GM12891 (cell line): ENCODE measurements at places on chromosomes 1 and 21.

DNA sequence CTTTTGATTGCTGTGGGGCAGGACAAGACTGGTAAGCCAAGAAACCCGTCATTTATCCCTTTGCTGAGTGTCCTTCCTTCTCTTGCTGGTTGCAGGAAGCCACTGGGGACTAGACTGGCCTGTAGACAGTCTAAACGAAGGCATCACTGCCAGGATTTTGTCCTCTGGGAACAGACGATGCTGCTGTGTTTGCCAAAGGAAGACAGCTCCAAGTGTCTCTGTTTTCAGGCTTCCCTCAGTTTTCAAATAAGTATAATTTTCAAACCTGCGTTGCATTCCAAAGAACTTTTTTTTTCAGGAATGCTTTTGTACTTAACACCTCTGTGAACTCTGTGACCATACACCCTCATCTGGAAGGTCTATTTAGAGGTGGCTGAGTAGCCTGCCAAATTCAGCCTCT lies 269.4 kb downstream of the HLX start:
- no peak for DNase-seq

- no peak for DNase-seq
Observed at GRCh38 chr1:86798608-86799291, 94.4 kb downstream of the SH3GLB1 start.

- DNase-seq: no peak
Observed at GRCh38 chr21:17775431-17776126, 43.6 kb downstream of the C21orf91 start.

DNA sequence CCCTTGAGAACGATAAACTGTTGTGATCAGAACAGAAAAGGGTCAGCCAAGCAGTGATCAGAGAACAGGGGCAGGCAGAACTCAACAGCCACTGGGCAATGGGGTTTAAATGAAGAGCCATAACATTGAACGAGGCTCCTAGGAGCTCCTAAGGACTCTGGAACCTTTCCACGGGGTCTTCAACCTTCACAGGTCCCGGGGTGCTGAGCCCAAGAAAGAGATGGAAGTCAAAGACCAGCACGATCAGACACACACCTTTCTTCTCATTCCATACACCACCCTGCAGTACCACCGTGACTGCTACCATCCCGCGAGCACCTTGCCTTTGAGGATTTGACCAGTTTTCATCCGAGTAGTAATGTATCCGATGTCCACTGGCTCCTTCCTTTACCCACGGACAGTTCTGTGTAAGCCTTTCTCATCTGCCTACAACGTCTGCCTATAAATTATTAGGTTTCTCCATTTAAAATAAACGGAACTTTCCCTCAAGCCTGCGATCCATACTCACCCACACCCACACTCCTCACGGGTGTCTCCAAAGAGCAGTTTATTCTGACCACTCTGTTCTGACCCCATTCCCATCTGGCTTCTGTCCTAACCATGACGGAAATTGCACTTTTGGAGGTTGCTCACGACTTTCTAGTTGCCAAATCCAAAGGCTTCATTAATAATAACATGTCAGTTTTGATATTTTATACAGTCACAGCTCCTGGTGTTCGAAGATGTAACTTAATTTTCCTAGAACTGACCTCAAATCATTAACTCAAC lies 16.8 kb upstream of the HHAT start:
- DNase-seq: no peak

DNA sequence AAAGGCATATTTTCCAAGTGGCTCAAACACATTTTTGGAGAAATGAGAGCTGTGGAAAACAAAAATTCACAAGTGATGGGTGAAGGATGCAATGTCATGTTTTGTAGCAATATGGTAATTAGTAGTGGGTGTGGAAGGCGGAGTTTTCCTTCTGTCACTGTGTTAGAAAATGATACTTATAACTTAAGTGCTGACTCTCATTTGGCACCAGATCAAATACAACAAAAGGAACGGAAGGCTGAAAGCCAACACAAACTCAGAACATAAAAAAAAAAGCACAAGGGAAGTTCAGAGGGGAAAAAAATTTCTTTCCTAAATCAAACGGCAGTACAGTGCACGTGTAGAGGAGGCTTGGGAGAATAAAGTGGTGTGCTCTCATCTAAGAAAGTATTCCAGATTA lies at the start of gene TNFSF18:
TNFSF18 (minus strand) TSS at position 77 of the 400 bp plus-strand sequence; CDS start at position 32, 45 bp downstream.
- DNase-seq: no peak

DNA sequence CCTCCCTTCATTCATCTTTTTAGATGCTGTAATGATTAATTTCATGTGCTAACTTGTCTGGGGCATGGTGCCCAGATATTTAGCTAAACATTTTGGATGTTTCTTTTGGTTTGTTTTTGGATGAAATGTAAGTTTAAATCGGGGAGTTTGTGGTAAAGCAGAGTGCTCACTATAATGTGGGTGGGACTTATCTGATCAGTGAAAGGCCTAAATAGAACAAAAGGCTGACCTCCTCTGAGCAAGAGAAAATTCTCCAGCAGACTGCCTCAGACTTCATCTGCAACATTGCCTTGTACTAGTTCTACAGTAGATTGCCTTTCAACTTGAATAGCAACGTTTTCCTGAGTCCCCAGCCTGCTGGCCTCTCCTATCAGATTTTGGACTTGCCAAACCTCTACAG lies 183.6 kb downstream of the S1PR1 start:
- DNase-seq: no peak

GRCh38 chr1:98045767-98046641 lies 125.2 kb upstream of the DPYD start:
- no peak for DNase-seq

DNA sequence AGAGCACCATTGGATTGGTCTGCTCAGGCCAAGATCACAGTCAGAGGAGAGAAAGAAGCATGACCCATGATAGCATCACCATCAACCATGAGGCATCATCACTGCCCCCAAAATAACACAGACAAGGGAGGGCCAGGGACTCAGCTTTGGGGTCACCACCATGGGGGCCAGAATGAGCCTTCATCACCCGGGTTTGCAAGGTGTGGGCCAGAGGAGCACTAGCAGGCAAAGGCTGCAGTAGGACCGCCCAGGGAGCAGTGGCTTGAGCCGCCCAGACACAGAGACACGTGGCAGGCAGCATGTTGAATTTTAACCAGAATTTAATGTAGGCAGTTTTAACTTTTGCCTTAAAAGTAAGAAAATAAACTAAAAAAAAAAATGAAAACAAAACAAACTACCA lies 53.7 kb upstream of the TMPRSS2 start:
- no peak for DNase-seq

DNA sequence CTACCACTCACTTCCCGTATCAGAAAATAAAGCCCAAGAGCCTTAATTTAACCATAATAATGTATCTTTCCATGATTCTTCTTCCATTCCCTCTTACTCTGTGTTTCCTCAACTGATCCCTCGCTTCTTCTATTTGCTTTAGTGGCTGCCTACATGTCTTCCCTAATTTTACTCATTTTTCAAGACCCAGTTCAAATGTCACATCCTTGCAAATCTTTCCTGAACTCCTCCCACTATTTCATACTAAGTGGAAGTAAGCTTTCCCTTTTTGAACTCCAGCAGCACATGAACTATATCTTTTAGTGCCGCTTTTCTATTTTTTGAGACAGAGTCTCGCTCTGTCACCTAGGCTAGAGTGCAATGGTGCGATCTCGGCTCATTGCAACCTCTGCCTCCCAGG lies 3.8 kb upstream of the NFYC start:
- DNase-seq: no peak

DNA sequence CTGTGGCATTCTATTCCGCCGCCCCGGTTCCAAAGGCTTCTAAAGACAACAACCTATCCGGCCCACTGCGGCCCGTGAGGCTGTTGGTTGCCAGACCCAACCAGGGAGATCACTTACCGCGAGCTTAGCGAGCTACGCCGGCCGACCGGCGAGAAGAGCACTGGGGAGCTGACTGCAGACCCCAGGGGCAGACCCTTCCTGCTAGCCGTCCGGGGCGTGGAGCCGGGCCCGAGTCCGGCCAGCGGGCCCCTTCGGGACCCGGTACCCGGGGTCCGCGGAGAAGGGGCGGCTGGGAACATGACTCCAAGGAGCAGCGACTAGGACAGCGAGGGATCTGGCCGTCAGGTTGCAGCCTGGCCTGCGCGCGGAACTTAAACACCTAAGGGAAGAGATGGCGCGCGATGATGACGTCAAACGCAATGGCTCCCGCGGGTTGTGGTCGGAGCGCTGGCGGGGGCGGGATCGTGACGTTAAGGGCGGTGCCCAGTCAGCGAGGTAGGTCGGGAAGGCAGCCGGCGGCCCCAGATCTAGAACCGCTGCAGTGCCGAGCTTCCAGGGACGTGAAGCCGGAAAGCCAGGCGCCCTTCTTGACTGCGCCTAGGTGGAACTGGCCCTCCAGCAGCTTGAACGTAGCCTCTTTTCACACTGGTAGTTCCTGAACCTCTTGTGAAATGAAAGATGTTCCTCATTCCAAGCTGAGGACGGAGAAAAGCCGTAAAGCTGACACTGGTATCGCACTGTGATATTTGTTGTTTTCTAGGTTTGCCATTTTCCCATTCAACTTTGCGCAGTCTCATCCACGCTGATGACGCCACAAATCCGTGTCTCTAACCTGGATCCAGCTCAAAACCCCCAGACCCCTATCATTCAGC lies at the start of gene NUP133:
NUP133 (minus strand) TSS at position 391 of the 872 bp plus-strand sequence; CDS start at position 299, 92 bp downstream.
- DNase-seq: peak; percentile 75

GRCh38 chr1:236468625-236469024 lies 55.2 kb upstream of the LGALS8 start:
- no peak for DNase-seq

DNA sequence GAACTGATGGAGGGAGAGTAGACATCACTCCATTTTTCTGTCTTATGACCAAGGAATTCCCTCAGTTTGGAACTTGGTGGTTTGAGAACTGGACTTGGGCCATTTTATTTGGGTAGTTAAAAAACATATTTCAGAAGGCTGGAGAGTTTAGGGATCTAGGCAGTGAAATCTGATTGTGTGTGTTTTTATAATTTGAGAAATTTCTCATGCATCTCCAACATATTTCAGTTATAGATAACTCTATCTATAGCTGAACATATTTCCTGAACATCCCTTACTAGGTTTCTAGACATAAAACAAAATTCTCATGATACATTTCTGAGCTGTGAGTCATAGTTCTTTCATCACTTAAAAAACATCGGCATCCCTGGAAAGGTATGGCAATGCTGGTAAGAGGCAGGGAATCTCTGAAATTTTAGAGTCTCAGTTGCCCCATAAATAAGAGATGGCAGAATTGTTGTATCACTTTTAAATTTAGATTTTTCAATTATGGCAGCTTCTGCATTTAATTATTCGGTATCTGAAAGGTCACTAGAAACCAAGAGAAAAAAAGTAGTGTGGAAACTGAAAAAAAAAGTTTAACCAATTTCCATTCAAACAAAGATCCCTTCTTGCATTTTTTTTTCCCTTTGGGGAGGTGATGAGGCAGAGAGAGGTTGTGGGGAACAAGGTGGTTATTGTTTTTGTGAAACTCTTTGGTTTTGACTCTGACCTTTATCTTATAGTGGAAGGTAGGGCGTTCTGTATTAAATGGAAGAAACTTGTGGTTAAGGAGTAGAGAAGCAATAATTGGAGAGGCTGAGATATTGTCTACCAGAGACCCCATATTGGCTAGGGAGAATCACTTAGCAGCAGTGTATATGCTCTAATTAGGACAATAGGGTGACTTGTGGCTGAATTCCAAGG lies 102.9 kb downstream of the FASLG start:
- no peak for DNase-seq

- DNase-seq: no peak
Observed at GRCh38 chr1:19262047-19262446, 10.4 kb downstream of the MRTO4 start.

DNA sequence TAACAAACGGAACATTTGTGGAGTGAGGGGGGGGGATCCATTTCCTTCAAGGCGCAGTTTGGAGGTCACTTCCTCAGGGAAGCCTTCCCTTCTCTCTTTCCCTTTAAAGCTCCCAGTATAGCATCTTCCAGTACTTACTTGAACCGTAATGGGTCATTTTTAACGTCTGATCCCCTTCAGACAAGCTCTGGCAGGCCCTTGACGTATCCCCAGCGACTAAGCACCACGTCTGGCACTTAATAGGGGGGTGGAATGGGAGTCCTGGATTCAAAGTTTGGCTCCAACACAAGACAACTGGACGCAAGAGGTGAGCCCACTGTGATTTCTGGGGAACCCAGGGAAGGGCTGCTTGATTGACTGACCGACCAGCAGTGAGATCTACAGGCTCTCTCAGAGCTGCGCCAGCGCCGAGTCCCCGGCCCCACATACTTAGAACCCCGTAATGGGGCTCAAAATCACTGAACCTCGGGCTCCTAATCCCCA lies 441 bp downstream of the YARS1 start:
- no peak for DNase-seq

DNA sequence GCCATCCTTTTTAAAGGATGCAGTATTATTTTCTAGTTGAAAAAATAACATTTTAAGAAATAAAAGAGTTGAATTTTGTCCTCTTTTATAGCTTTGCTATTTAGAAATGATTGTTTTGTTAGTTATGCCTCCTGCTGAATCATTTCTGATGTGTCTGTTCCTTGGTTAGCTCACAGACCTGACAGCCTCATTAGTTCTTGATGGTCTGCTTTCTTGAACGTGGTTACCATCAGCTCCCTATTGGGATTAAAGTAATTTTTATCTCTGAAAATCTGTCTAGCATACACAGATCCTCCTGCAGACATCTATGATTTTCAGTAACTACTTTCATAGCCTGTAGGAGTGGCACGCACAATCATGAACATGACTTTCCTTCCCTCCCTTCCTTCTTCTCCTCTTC lies 447.6 kb upstream of the B3GALT2 start:
- DNase-seq: no peak

DNA sequence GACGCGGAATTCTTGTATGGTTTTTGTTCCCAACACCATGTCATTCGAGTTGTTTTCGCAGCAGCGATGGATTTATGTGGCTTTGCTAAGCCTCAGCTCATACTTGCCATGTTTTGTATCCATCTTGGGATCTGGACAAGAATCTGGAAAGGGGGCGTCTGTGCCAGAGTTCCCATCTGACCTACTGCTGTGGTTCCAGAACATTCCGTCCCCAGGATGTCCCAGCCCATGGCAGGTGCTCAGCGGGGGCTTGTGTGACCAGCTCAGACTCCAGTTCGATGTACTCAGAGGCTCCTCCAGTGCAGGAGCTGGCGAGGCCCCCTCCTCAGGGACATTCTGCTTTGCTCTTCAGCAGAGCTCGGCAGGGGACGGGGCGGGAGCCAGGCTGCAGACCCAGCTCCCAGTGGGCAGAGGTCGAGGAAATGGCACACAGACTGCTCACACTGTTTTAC lies 24.0 kb upstream of the ADARB1 start:
- no peak for DNase-seq

- DNase-seq: no peak
Observed at GRCh38 chr1:89905395-89906058, 84.7 kb downstream of the LRRC8D start.

GRCh38 chr1:10975567-10976326 lies 36.7 kb upstream of the TARDBP start:
- no peak for DNase-seq
